Right ventricle myocardium inferior (tissue), 1 donor: ENCODE measurements at places on chromosomes 3 and 15. TPM values are rescaled to one million over a fixed set of nuclear protein-coding genes. Genes with fewer than 3 reads are reported as not detected.
A peak's percentile ranks its signal among the peaks of the same experiment; 100 is the strongest.

DNA sequence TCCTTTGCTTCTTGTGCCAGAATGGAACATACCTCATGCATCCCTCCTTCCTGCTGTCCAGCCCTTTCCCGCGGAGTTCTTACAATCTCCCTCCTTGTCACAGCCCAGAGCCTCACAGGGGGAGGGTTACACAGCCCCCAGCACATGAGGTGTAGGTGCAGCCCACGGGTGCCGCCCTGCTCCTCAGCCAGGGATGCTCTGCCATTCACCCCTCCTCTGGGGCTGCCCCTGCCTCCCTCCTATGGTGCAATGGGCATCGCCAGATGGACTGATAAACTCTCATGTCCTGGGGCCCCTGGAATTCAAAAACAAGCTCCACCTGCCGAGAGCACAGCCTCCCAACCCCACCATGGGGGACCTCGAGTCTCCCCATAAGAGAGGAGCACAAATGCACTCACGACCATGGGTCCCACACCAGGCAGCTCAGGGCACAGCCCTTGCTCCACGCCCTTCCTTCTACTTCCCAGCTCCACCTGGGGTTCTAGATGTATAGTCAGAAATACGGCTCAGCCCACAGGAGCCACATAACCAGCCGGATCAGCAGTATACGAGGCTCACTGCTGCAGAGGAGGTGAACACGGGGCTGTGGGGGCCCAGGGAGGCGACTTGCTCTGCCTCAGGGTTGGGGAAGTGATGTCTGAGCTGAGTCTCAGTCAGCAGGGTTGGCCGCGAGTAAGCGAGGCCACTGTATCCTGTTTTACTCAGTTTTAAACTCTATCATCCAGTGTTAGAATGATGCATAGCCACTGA is 269.7 kb upstream of the LYSMD4 start:
- DNase-seq = peak; percentile 55

GRCh38 chr3:129855170-129855831 is 38.2 kb downstream of the TMCC1 start:
- DNase-seq = no peak

DNA sequence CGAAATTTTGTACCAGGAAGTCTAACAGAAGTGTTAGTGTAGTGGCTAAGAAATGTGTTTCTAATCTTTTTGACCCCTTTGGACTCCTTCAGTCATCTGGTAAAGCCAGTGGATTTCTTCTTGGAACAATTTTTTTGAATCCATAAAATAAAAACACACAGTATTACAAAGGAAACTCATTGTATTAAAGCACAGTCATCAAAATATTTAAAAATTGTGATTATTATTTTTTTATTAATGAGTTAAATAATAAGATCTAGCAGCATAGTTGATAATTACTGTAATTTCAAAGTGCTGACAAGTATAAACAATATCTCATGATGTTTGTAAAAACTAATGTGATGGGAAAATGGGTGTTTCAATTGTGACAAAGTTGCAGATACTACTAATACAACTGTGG is 72.2 kb upstream of the LRRC3B start:
- DNase-seq = no peak

- no peak for DNase-seq
Measured at GRCh38 chr3:106036696-106037095, 167.9 kb upstream of the CBLB start.

GRCh38 chr3:38115645-38116427 is 21.1 kb downstream of the ACAA1 start:
- no peak for DNase-seq

DNA sequence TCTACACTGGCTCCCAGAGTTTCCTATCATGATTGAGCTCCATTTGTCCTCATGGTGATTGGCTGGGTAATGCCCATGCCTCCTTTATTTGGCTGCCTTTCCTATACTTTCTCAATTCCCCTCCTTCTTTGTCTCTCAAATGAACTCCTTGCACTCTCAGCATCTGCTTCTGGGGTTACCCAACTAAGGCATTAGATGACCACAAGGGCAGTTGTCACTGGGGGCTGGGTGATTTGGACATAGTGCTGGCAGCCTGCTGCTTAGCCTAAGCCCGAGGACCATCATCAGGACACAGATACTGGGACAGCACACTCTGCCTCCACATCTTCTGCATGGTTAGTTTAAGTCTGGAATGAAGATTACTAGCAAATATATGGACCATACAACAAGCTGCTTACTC is 49.2 kb upstream of the LRRFIP2 start:
- DNase-seq = no peak

GRCh38 chr3:64214381-64215018 is 10.8 kb downstream of the PRICKLE2 start:
- peak; percentile 69 for DNase-seq

Gene AHSG
- total RNA-seq = not detected

GRCh38 chr3:108433928-108434327 is 76.5 kb downstream of the MYH15 start:
- DNase-seq = no peak

DNA sequence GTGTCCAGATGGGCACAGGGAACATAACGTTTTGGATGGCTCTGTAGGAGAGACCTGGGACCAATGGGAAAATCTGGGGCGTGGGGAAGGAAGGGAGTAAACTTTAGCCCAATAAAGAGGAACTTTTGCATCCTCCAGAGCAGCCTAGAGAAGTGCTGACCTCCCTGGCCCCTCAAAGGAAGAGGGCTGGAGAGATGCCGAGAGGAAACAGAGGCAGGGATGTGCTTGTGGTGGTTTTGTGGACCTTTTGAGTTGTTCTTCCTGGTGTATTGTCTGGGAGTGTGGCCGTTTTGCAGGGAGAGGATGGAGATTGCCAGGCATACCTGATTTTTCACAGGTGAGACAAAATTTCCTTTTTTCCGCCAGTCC is 10.2 kb downstream of the CTSH start:
- DNase-seq = peak; percentile 26

Gene MCTP2
- total RNA-seq = 1.2 TPM

DNA sequence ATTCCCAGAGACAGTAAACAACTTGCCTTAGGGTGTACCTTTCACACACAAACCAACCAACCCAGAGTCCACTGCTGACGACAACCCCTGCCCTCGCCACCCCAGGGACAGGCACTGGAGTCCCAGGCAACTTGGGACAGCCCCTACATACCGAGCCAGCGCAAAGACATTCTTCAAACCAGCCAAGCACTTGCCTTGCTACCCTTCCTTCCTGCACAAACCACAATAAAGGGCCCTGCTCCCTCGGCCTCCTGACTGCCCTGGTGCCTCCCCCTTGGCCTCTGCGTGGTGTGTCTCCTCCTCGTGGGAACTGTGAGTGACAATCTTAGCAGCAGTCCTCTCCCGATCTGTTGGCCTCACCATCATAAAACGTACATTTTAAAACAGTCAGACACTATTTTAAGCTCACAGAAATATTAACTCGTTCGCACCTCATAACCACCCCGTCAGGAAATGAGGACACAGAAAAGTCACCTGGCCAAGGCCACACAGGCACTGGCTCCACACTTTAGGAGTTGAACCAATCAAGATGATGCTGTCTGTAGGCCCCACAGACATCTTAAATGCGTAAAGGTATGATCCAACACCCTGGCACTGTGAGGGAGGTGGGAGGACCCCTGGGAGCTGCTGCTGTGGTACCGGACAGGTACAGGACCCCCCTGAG is 113.8 kb downstream of the ADCY5 start:
- peak; percentile 63 for DNase-seq

DNA sequence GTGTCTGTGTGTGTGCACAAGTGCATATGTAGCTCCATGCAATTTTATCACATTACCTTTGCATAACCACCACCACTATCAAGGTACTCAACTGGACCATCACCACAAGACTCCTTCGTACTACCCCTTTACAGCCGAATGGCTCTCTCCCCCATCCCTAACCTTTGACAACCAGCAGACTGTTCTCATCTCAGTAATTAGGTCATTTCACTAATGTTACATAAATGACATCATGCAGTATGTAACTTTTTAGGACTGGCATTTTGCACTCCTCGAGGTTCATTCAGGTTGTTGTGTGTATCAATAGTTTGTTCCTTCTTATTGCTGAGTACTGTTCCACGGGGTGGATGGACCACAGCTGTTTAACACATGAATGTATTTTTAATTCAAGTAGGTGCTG is 121.8 kb upstream of the SLC6A11 start:
- DNase-seq = no peak

- no peak for DNase-seq
Measured at GRCh38 chr15:39462691-39463090, 118.2 kb upstream of the THBS1 start.

- no peak for DNase-seq
Measured at GRCh38 chr3:34207002-34207401, 408.6 kb downstream of the PDCD6IP start.

GRCh38 chr3:11509173-11510000 is 134.3 kb downstream of the VGLL4 start:
- DNase-seq = peak; percentile 80

GRCh38 chr15:41417418-41418195 is 712 bp downstream of the RTF1 start:
- no peak for DNase-seq

DNA sequence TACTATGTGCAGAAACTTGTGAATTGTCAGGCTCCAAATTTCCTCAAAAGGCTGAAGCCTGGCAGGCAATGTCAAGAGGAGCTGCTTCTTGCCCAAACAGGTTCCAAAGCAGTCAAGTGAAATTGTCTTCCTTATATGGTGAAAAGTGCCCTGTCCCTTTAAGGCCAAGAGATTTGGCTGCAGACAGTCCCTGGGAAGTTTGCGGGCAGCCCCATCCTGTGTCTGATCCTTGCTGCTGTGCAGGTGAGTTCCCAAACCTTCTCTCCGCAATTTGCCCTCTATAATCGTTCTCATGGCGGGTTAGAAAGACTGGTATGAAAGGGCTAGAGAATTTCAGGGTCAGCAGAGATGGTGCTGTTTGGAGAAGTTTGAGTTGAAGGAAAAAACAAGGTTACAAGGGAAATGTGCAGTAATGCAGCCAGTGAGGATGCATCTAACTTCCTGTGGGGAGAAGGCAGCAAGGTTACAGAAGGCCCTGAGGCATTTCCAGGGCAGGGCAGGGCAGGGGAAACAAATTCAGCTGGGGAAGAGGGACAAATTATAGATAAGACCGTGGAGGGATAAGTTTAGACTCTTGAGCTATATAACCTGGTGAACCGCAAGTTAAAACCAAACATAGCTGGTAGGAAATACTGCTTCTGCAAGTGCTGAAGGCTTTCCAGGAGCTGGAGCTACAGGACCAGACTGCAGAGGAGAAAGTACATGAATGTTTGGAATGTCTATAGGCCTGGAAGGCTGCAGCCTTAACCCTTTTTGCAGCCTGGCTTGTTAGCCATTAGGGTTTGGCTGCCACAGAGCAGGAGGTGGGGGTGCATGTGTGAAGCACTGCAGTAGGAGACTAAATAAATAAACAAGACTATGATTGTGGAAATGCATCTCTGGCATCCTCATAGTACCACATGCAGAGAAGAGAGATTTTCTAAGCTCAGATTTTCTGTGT is 256.2 kb upstream of the IL12A start:
- no peak for DNase-seq

Gene COL6A5
- total RNA-seq = not detected

- no peak for DNase-seq
Measured at GRCh38 chr15:88376574-88377174, 90.5 kb downstream of the MRPL46 start.

DNA sequence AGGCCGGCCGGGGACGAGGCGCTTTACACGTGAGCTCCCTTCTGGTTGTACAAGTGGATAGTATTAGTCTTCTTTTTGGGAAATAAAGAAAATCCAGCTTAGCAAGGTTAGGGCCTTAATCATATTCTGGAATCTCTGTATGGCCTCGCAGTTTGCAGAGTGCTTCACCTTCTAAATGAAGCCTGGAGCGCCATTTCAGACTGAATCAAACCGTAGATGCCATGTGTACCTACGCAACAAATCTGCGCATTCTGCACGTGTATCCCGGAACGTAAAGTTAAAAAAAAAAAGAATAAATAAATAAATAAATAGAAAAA is 322 bp upstream of the P3H2 start:
- DNase-seq = no peak

DNA sequence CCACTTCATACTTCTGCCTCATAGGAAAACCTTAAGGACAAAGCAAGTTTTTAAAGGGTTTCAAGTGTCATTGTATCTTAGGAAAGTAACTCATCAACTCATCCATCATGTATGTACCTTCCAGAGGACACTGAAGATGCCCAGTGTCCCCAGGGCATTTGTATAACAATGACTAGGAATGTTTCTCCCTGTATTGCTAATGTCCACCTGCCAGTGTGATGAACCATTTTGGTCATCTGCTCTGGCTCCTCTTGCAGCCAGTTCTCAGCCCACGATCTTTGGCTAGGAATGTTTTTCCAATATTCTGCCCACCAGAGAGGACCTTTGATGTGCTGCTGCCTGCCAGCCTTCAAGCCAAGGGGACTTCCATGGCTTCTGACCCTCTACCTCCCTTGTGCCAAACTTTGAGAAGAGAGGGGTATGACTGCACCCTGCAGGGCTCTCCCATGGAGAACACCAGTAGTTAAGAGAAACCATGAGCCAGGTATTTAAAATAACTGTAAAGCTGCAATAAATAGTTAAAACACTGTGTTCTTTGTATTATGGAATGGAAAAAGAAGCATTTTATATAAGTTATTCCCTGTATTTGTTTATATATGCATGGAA is 11.4 kb downstream of the LMOD3 start:
- DNase-seq = no peak

Gene PLA2G4E
- 0.05 TPM for total RNA-seq

- no peak for DNase-seq
Measured at GRCh38 chr3:106379251-106379750, 510.5 kb upstream of the CBLB start.

Gene PRICKLE2
- 7.7 TPM for total RNA-seq

Gene ARHGEF26
- total RNA-seq = 1.9 TPM

DNA sequence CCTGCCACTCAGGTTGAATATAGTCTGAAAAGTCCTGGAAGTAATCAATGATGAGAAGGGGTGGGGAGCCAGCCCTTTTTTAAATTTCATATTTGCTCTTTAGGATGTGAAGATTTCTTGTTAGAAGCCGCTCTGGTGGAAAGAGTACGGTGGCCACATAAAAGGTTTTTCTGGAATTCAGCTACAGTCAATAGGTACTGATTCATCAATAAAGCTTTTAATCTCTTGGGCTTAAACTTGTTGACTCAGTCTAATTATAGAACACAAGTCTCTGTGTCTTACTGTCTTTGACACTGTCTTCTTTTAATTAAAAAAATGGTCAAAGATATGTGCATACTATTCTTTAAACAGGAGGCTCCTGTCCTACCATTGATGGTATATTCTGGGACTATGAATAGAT is 99.9 kb upstream of the TP63 start:
- no peak for DNase-seq

DNA sequence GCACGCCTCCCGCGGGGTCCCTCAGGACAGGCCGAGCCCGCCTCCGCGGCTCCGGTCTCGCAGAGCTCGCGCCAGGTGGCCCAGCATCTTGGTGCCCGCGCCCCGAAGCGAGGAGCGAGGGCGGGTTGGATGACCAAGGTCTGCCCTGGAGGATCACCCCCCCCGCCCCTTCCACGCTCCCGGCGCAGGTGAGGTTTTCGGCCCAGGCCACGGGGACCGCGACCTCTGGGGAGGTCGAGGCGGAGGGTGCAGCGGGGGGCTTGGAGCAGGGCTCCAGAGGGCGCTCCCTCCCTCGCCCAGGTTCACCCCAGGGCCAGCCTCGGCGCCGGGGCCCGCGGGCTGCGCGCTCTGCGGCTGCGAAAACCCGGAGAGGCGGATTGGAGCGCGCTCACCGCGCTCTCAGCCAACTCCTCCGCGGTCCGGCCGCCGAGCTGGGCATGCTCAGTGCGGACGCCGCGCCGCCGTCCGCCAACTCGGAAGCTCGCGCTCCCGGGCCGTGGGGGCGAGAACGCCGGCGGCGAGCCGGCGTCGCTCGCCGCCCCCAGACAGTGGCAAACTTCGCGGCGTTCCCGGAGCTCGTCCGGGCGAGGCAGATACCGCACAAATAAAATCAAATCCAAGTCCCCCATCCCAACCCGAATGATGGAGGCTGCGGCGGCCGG is at the start of gene MED12L:
Gene MED12L, plus strand, starts transcription at position 438 of the 662 bp plus-strand sequence. CDS start 1,263 bp downstream, outside the sequence.
- DNase-seq = peak; percentile 85

Gene TRH
- not detected for total RNA-seq
